ENCODE measurements at places on chromosomes 4 and X. TPM values are rescaled to one million over a fixed set of nuclear protein-coding genes. Genes with fewer than 3 reads are reported as not detected.

The TLR10 gene
- total RNA-seq = not detected

The TMEM271 gene
- not detected for total RNA-seq

The NKX3-2 gene
- total RNA-seq = not detected

The GDPD2 gene
- 0.19 TPM for total RNA-seq

The TMPRSS11E gene
- 10.4 TPM for total RNA-seq

The CSAG1 gene
- total RNA-seq = not detected

The PABPC4L gene
- total RNA-seq = 0.37 TPM

The RNF128 gene
- 9.2 TPM for total RNA-seq

The KCND1 gene
- total RNA-seq = 0.14 TPM

The CPE gene
- 17.7 TPM for total RNA-seq

The AMOT gene
- total RNA-seq = 0.07 TPM

The SHROOM4 gene
- total RNA-seq = 1.0 TPM

The AFM gene
- not detected for total RNA-seq

The FAM241A gene
- 2.4 TPM for total RNA-seq

The TTC29 gene
- not detected for total RNA-seq

The BEND2 gene
- not detected for total RNA-seq

The SATL1 gene
- not detected for total RNA-seq

The FGD1 gene
- total RNA-seq = 10.0 TPM

The ERVMER34-1 gene
- total RNA-seq = 4.2 TPM

The IRF2 gene
- total RNA-seq = 15.3 TPM

The RASGEF1B gene
- 1.2 TPM for total RNA-seq

The PCDH11X gene
- not detected for total RNA-seq

The FGB gene
- total RNA-seq = not detected

The PDGFRA gene
- 1.1 TPM for total RNA-seq

The SUPT20HL1 gene
- not detected for total RNA-seq

The GJB1 gene
- not detected for total RNA-seq

The PRRG1 gene
- 14.4 TPM for total RNA-seq

The KIT gene
- total RNA-seq = not detected

The PTCHD1 gene
- total RNA-seq = not detected

The PHEX gene
- 1.2 TPM for total RNA-seq

The RAI2 gene
- total RNA-seq = not detected

The USP17L15 gene
- total RNA-seq = not detected

The WDFY3 gene
- 16.4 TPM for total RNA-seq

The MAGEA10 gene
- total RNA-seq = not detected

The TEX13B gene
- total RNA-seq = not detected

The GAGE12J gene
- total RNA-seq = not detected

The WDR17 gene
- 0.21 TPM for total RNA-seq

The DIAPH2 gene
- total RNA-seq = 10.2 TPM

The GYPE gene
- not detected for total RNA-seq

The PLAC8 gene
- total RNA-seq = 4.7 TPM

The SRPK3 gene
- 0.07 TPM for total RNA-seq

The MAPK10 gene
- total RNA-seq = 5.5 TPM

The FRMD7 gene
- total RNA-seq = not detected

The TBX22 gene
- total RNA-seq = not detected

The XK gene
- 0.28 TPM for total RNA-seq

The TRMT44 gene
- 12.0 TPM for total RNA-seq

The GABRE gene
- total RNA-seq = 20.2 TPM

The ARR3 gene
- not detected for total RNA-seq

The CCKAR gene
- not detected for total RNA-seq

The ACE2 gene
- total RNA-seq = 1.6 TPM

The PCYT1B gene
- total RNA-seq = 0.60 TPM

The CENPVL3 gene
- not detected for total RNA-seq

The SPANXN2 gene
- not detected for total RNA-seq

The RBM3 gene
- 144 TPM for total RNA-seq

The TMEM31 gene
- not detected for total RNA-seq

The GSX2 gene
- not detected for total RNA-seq
